Stimulated activated CD4-positive, alpha-beta T cell treated with anti-CD3 and anti-CD28 coated beads, Interleukin-15, amount 100 ng/mL, for 1 hour (primary cell): ENCODE measurements at places on chromosomes 3 and 15.

DNA sequence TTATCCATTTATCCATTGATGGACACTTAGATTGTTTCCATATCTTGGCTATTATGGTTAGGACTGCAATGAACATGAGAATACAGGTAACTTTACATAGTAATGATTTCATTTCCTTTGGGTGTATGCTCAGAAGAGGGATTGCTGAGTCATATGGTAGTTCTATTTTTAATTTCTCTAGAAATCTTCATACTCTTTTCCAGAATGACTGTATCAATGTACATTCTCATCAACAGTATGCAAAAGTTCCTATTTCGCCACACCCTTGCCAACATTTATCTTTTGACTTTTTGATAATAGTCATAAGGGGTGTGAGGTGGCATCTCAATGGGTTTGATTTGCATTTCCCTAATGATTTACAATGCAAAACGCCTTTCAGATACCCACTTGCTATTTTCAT is 6.2 kb upstream of the NIPA1 start:
- no peak for DNase-seq

DNA sequence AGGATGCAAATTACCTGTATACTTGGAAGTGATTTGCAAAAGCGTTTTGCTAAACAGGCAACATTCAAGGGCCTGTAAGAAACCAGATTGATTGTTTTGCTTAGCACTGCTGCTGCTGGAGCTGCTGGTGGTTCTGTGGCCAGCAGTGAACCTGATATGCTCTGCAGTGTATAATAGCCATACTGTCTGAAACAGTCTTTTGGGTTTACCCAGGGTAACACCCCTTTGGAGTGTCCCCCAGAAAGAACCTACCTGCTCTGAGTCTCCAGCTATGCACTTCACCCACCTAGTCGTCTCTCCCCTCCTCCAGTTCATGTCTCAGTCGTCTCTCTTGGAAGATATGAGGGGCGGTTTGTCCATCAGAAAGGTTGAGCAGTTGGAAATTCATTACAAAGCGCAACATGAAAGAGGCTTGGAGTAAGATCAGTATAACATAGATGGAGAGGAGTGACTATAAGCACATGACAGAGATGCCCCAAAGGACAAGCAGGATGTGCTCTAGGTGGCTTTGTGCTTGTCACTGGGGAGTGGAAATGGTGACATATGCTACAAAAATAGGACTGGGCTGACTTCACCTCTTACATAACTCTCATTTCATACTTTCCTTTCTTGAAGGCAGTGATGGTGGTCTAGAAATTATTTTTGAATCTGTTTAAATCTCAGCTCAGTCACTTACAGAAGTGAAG is 3.8 kb downstream of the MKRN2 start:
- no peak for DNase-seq

- DNase-seq: no peak
Measured at GRCh38 chr3:56121716-56122115, 346.6 kb downstream of the ERC2 start.

DNA sequence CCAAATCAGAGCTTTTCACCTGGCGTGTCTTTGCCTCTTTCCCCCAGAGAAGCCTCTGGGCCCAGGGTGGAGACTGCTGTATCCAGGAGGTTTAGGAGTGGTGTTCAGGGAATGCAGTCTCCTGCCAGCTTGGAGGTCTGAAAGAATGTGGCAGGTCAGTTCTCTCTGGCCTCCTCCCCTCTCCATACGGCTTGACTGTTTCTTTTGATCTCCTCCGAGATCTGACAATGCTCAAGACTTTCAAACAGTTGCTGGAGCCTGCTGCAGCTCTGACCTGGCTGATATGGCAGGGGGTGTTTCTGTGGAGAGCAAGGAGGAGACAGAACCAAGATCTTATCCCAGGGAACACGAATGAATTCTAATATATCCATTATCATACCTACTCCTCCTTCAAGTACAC is 24.7 kb upstream of the TM4SF4 start:
- no peak for DNase-seq

DNA sequence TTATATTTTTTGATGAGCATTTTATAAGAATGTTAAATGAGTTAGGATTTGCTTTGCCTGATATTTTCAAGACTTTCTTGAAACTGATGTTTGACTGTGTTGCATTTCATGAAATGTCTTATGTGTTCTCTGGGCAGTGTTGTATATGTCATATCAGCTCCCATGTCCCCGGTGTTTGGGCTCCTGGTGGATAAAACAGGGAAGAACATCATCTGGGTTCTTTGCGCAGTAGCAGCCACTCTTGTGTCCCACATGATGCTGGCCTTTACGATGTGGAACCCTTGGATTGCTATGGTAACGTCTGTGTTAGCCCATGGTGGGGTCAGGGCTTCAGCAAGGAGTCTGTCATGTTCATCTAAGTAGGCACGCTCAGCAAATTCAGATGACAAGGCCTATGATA is 20.0 kb downstream of the MFSD1 start:
- DNase-seq: no peak

DNA sequence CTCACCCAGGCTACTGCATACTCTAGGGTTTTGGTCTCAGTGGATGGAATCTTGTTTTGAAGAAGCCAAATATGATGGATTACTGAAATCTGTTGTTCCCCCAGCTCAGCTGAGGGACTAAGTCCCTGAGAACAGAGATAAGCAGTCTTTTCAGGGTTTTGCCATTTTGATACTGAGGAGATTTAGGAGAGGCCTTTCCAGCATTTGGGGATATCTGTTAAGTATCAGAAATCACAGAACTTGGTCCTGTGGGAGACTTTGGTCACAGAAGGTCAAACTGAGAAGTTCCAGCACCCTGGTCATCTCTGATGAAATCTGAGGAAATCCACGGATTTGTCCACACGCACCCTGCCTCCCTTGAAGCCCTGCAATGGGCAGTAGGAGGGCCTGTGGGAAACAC is 181.0 kb upstream of the GADL1 start:
- DNase-seq: no peak

GRCh38 chr15:65962187-65962586 is 92.9 kb downstream of the RAB11A start:
- no peak for DNase-seq

GRCh38 chr3:107989661-107990060 is 101.2 kb downstream of the CD47 start:
- no peak for DNase-seq

GRCh38 chr15:62107571-62108121 is 40.9 kb downstream of the C2CD4A start:
- no peak for DNase-seq

- DNase-seq: no peak
Measured at GRCh38 chr15:34258151-34258550, 33.3 kb downstream of the EMC4 start.

GRCh38 chr3:42020684-42021307 is 58.9 kb upstream of the ULK4 start:
- DNase-seq: no peak

DNA sequence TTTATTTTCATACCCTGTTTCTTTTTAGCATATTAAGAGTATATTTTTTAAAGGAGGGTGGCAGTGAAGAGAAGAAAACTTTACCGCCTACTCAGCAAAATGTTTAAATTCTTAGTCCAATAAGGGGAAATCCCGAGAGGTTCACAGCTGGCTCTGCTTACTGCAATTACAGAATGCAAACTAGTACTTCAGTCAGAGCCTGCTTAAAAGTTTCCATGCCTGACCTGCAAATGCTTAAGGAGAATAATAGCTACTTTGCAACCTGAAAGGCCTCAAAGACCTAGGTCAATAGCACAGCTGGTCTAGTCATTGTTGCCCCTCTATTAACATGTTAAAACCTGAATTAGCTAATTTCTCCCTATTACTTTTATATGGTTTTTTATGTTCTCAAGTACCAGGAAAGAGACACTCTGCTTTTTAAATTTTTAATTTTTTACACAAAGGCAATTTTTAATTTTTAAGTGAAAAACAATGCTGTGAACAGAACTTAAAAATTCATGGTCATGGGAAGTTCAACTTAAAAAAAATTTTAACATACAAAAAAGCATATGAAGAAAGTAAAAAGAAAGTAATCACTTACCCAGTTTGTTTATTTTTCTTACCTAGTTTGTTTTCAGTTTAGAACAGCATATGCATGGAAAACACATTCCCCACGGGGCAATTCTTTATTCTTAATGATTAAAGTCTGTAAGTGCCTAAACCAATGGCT is 79.2 kb downstream of the P3H2 start:
- DNase-seq: no peak

DNA sequence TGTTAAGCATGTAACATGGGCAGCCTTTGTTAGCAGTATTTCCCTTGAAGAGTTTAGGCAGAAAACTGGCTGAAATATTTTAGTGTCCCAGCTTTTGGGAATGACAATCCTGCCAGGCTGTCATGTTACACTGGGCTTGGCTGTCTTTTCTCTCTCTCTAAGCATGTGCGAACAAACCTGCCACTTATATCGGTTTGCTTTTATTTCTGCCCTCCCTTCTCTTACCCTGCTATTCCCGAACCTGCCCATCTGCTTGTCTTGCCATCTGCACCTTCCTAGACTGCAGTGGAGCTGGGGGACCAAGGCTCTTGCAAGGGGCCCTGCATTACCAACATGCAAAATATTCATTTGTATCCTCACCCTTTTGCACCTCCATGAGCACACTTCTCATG is 339.6 kb downstream of the EPHB1 start:
- DNase-seq: no peak

- DNase-seq: no peak
Measured at GRCh38 chr15:92715758-92716157, 60.2 kb upstream of the FAM174B start.
